ENCODE measurements at places on chromosomes 11 and 22. TPM values are rescaled to one million over a fixed set of nuclear protein-coding genes. Genes with fewer than 3 reads are reported as not detected.
A peak's percentile ranks its signal among the peaks of the same experiment; 100 is the strongest.

Gene SCGB1D4
- not detected for polyA plus RNA-seq

- DNase-seq, result no peak
These were observed 92.7 kb downstream of the SGSM3 start for GRCh38 chr22:40463017-40463631.

GRCh38 chr11:70140711-70141485 lies 62.2 kb upstream of the FADD start:
- DNase-seq, result no peak

DNA sequence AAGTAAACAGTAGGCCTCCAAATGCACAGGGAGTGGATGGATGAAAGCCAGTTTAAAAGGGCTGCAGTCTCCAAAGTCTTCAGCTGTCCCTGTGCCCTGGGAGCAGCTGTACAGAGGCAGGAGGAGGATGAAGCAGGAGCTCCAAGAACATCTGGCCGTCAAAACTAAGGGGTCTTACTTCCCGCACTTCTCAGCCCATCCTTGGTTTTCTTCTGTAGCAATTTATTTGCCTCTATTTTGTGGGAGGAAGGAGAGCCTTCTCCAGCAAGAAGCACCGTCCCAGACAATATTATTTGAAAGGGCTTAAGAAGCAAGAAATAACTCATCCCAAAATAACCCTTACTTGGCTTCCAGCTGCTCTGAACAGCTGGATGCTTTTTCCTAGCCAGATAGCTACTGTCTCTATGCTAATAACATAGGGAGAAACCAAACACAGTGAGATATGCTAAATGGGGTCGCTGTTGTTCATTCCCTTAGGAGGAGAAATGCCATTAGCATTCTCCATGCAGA lies 133.2 kb downstream of the SPATA19 start:
- peak; percentile 57 for DNase-seq
